GM23248 (cell line): ENCODE measurements at places on chromosomes 3 and 15. TPM values are rescaled to one million over a fixed set of nuclear protein-coding genes. Genes with fewer than 3 reads are reported as not detected.

DNA sequence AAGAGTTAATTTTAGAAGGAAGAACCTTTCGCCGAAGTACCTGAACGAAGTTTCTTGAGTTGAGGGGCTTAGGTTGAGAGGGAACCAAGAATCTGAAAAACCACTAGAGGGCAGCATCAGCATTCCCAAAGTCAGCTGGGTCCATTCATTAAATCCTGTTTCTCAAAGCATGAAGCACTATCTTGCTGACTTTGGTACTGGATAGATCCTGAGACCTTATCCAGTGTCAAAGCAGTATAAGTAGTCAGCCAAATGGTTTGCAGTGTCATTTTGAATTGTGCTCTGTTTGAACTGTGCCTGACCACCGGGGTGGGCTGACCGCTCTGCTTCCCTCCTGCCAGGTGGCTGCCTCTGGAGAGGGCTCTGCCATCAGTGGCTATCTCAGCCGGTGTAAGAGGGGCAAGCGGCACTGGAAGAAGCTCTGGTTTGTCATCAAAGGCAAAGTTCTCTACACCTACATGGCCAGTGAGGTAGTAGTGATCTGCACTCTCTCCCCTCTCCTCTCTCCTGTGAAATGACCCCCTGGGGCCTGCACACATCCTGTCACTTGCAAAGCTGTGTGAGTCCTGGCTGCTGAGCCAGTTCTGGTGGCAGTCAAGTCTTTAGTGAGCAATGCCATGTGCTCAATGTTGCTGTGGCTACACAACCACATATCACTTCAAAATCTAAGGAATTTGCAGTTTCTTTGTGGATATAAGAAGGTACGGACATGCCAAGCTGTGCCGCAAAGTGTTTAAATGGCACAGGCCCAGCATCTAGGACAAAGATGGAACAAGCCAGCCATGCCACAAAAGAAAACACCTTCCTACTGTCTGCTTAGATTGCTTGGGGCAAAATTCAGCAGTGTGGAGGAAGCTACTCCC lies 21.4 kb upstream of the NR2C2 start:
- peak; percentile 72 for DNase-seq

The RIOX2 gene
- 29.1 and 35.4 TPM in 2 replicates for total RNA-seq

The CDHR4 gene
- total RNA-seq: not detected in 2 replicates

The XYLB gene
- total RNA-seq: 4.1 and 4.8 TPM in 2 replicates

DNA sequence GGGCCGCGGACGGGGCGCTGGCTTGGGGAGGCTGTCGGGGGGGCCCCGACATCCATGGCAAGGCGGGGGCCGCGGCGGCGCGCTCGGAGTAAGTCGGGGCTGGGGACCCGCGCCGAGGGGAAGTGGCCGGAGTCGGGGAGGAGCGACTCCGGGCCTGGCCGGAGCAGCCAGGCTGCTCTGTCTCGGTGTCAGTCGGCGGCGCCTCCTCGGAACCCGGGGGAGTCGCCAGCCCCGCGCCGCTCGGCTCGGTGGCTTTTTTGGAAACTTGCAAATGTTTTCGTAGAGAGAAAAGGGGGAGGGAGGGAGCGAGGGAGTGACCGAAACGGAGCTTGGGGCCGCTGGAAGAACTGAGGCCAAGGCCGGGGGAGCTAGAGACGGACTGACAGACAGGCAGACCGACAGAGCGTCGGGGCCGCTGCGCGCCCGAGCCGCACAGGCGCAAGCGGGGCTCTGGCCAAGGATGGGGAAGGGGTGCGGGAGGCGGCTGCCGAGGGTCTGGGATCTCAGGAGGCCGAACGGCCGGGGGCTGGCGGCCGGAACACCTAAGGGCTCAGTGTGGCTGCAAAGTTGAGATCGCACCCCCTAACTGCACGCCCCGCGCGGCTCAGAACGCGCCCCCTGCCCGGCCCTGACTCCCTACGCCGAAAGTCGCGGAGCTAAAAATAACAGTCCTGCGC lies 5.0 kb downstream of the PTH1R start:
- peak; percentile 52 for DNase-seq

DNA sequence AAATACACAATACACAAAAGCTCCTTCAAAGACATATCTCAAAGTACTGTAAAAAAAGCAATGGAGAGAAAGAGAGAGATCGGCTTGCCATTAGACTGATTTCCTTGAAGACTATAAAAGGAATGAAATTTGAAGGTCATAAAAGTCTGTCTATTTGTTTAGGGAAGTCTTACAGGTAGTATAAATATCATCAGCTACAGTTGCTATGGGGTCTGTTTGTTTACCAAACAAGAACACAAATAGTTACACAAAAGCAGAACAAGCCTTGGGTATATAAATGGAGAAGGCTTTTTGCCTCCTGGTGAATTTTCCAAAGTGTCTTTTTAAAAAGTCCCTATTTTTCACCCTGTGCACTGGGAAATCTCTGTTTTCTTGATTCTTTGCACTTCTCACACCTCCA lies 552.3 kb downstream of the FOXP1 start:
- DNase-seq: no peak

DNA sequence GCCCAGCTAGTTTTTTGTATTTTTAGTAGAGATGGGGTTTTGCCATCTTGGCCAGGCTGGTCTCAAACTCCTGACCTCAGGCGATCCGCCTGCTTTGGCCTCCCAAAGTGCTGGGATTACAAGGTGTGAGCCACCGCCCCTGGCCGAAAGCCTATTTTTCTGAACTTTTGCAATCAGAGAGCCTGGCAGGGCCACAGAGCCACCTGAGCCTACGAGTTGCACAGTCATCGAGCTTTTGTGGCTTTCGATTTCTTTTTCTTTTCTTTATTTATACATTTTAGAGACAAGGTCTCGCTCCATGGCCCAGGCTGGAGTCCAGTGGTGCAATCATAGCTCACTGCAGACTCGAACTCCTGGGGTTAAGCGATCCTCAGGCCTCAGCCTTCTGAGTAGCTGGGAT lies 140.4 kb downstream of the NSMCE3 start:
- DNase-seq: no peak

GRCh38 chr15:65223996-65224395 lies 12.7 kb upstream of the CILP start:
- DNase-seq: no peak

The GP9 gene
- not detected in 2 replicates for total RNA-seq

The SCN11A gene
- not detected in 2 replicates for total RNA-seq

DNA sequence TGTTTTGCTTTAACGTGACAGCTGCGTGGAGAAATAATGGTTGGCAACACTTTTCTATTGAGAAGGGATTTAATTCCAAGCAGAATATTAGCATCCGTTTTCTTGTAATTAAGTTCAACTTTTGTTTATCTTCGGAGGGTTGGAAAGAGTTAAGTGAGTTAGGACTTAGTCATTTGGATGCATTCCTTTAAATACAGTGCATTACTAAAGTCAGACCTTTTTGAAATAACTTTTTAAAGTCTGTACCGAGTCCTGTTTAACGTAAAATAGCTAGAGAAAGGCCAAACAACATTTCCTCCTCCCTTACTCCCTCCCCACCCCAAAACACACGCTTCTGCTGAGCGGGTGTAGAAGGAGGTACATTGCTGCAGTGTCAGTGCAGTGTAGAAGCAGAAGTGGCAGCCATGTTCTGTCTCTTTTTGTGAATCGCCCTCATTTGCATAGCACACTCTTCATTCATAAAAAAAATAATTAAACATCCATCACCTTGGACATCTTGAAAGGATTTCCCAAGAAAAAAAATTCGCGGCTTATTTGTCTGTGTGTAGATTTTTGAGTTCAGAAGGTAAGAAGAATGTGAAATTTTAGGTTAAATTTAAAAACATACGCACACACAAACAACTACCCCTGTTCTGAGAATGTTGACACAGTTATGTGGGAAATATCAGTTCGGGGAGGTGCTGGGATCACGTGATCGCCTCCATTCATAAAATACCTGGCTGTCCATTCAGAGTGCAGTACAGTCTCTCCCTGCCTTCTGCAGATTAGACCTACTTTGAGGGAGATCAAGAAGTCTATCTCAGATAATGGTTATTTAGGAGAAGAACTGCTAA lies 1.6 kb downstream of the SPRED1 start:
- peak; percentile 77 for DNase-seq

DNA sequence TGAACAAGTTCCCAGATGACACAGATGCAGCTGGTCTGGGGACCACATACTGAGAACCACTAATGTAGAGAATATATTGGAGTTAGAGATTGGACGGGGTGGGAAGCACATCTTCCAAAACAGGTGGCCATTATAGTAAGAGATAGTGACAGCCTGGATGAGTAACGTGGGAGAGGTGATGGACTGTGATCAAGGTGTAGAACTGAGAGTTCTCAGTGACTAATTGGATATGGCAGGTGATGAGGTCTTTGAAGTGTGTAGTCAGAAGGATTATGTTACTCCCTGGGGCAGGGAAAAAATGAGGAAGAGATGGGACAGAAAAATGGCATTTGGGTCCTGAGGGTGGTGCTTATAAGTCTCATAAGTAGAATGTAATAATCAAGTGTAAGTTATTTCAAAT lies 66.6 kb downstream of the KCNMB2 start:
- DNase-seq: no peak

The GRK7 gene
- total RNA-seq: not detected in 2 replicates

DNA sequence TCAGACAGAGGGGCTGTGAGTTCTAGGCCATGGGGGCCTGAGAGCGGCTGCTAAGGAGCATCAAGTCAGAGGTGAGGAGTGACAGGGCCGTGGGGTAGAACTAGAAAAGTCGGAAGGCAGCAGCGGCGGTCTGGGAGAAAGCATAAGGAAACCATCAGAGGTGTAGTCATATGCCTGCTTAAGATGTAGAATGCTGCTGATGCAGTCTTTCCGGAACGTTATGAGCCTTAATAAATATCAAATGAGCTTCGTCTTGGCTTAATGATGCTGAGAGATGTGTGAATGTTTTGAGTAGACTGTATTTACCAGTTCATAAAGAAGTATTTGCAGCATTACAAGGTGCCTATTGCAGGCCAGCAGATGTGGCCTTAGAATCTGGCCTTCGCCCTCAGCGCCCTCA lies 15.2 kb downstream of the ATG7 start:
- DNase-seq: peak; percentile 40

- peak; percentile 80 for DNase-seq
Observed at GRCh38 chr3:171374661-171375285, 85.4 kb downstream of the TNIK start.
